ENCODE measurements at places on chromosomes 7 and 10.

- peak; percentile 95 for DNase-seq
Observed at GRCh38 chr10:102229810-102230263, 3.7 kb downstream of the ELOVL3 start.

GRCh38 chr10:87829986-87830729 lies 12.1 kb upstream of the ATAD1 start:
- DNase-seq: no peak

- DNase-seq: no peak
Observed at GRCh38 chr7:5429253-5429856, 5.7 kb upstream of the TNRC18 start.

GRCh38 chr7:138407792-138408191 lies 52.3 kb upstream of the TRIM24 start:
- no peak for DNase-seq

- DNase-seq: no peak
Observed at GRCh38 chr7:148261996-148262688, 328.4 kb upstream of the C7orf33 start.

DNA sequence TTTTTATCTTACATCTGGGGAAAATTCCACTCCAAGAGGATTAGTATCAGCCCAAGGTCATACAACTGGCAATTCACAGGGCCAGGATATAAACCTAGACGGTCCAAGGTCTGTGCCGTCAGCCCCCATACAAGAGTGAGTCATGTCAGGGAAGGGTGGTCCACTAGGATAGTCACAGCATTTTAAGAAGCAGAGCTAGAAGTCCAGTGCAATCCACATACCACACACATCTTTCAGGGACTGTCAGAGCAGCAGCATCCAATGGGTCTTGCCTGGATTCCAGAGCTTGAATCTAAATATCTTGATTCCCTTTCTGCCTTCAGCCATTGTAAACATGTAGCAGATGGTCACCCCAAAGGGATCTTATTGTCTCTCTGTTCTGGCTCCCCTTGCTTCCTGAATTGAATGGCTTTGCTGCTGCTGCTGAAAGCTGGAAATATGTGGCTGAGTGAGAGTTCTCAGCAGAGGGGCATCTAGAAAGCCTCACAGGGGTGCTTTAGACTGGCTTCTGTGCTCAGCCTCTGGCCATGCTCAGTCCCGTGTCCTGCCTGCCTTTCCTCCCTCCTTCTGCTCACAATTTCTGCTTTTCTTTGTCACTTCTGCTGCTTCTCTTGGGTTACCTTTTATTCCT lies 9.9 kb upstream of the OR6V1 start:
- peak; percentile 72 for DNase-seq

DNA sequence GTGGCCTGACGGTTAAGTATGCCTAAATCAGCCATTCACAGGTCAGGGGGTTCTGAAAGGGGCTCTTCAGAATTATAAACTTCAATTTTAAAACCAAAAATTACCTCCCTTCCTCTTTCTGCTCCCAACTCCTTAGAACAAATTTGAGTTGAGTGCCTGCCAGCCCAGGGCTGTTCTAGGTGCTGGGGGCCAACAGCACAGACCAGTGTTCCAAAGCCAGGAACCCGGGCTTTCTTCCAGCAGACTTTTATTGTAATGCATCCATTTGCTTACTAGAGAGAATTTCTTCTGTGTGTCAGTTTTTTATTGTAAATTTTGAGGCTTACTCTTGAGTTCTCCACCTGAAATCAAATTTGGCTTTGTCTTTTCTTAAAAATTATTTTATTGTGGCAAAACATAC lies 238.5 kb downstream of the CACNB2 start:
- no peak for DNase-seq

- DNase-seq: no peak
Observed at GRCh38 chr10:43594944-43595589, 11.2 kb upstream of the ZNF485 start.

DNA sequence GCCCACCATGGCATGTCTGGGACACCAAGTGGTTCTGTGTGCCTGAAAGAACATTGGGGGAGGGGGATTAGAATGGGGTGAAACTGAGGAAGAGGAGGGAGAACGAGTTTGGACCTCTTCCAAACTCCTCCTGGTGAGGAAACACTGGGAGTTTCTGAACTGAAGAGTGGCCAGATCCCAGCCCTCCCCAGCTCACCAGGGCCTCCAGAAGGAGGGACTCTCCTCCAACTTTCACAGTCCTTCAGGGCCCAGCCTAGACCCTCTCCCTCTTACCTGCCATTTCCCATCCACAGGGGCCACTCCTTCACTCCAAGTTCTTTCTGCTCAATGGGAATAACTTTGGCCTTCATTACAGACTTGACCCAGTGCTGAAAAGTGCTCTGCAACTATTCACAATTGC lies 132.0 kb upstream of the FOXK1 start:
- peak; percentile 11 for DNase-seq

- no peak for DNase-seq
Observed at GRCh38 chr10:51862149-51862548, 162.8 kb upstream of the CSTF2T start.

- no peak for DNase-seq
Observed at GRCh38 chr10:49313501-49314070, 14.6 kb downstream of the C10orf71 start.

DNA sequence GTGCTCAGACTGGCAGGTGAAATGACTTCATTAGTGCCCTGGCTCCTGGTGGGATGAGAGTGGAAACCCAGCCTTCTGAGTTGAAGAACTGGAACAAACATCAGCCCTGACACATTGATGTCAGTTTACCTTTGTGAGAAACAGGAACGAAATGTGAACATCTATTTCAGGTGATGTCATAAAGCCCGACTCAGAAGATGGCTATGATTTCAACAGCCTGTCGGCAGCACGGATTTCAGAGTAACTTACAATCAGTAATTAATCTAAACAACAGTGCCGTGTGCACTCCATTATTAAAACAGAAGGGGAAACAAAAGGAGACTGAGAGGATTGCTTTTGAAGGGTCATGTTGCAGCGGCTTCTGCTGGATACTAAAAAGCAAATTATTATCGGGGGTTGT lies 243.2 kb downstream of the FRMD4A start:
- DNase-seq: no peak

DNA sequence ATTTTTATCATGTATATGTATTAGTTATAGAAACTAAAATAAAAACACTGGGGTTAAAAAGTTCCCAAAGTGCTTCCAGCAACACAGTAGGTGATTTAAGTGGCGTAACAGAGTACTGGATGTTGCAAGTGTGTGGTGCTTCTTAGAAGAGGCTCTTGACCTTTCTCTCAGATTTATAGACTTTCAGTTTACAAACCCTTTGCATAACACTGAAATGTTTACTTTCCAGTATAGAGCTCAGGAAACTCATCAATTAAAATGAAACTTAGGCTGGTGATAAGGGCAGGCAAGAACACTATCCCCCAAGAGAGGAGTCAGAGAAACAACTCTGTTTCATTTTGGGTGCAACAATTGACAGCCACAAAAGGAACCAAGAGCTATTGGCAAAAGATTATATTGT lies 27.5 kb upstream of the SMC3 start:
- DNase-seq: no peak

- peak; percentile 85 for DNase-seq
Observed at GRCh38 chr10:104622598-104623209, 18.4 kb upstream of the SORCS3 start.

- DNase-seq: peak; percentile 30
Observed at GRCh38 chr10:34698979-34699378, 116.1 kb downstream of the PARD3 start.
